ENCODE measurements at places on chromosomes 7 and 10.

GRCh38 chr10:88115407-88115806 is 252.0 kb downstream of the PTEN start:
- DNase-seq: no peak
- H3K27ac ChIP-seq: no peak overlapping the region
- no peak overlapping the region for H3K4me3 ChIP-seq

- no peak overlapping the region for H3K4me3 ChIP-seq
- no peak overlapping the region for H3K27ac ChIP-seq
- no peaks in the 10 kb centered on the region for H3K4me1 ChIP-seq
- DNase-seq: no peak
These were observed 191.3 kb upstream of the ZNF32 start for GRCh38 chr10:43839973-43840372.

DNA sequence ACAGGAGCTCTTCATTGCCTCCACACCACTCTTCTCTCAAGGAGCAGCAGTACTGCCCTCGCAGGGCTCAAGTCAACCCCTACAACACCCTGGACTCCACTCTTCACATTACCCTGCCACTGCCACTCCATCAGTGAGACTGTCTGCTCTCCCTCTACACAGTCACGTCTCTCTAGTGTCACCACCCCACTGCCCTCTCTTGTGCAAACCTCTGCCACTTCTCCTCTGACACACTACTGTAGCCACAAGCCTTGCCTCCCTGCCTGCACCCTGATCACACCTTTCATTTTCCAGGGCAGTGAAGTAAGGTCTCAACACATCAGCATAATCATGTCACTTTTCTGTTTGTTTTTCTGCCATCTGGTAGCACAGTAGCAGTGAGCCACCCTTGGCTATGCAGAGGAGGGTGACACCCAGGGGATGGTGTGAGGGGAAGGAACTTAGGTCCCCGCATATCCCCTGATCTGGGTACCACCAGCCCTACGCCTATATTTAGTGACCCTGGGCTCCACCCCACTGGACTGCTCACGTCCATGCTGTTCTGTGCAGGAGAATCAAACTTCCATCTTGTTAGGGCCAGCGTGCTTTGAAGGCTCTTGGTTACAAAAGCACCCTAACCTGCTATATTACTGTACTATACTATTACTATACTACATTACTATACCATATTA is 1.6 kb downstream of the C10orf143 start:
- H3K27me3 ChIP-seq: peaks cover 15% of the 10 kb centered on the region
- no peaks in the 10 kb centered on the region for H3K36me3 ChIP-seq
- no peak overlapping the region for H3K4me3 ChIP-seq
- H3K4me1 ChIP-seq: peaks cover 7% of the 10 kb centered on the region

DNA sequence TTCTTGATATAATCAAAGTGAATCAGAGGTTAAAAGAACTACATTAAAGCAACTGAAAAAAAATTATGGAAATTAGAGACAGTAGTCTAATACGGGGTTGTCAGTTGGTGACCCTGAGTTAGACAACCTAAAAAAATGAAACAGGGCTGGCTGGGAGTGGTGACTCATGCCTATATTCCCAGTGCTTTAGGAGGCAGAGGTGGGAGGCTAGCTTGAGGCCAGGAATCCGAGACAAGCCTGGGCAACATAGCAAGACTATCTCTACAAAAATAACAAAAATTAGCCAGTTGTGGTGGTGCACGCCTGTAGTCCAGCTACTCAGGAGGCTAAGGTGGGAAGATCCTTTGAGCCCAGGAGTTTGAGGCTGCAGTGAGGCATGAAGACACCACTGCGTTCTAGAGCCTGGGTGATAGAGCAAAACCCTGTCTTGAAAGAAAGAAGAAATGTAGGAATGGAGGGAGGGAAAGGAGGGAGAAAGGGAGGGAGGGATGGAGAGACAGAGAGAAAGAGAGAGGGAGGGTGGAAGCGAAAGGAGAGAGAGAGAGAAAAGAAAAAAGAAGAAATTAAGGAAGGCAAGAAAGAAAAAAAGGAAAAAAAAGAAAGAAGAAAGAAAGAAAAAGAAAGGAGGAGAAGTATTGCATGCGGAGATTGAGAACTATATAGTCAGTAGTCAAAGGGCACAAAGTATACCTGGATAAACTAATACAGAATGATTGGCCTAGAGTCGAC is 166.1 kb downstream of the TPST1 start:
- no peak overlapping the region for H3K27ac ChIP-seq
- DNase-seq: no peak
- H3K4me1 ChIP-seq: peaks cover 3% of the 10 kb centered on the region
- H3K4me3 ChIP-seq: no peak overlapping the region

DNA sequence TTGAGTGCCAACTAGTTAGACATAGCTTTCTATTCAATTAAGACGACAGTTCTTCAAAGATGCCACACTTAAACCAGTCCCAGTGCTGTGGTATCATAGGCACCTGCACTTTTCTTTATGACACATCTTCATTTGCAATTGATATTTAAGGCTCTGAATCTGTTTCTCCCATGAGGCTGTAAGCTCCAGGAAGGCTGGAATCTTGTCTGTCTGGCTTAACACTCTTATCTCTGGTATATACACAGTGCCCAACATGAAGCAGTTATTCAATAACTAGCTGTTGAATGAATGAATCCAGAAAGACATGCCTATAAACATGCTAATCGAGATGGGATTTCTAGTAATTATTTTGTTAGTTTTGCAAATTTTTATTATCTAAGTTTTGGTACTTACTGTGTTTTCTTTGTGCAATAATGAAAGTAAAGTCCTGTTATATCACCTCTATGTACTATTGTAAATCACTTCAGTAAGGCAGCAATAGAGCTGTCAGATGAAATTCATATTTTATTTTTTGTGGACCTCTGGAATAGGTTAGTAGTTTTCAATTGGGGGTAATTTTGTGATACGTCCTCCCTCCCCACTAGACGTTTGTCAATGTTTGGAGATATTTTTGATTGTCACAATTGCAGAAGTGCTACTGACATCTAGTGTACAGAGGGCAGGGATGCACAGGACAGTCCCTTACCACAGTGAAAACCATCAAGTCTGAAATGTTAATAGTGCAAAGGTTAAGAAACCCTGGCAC is 51.3 kb upstream of the STEAP4 start:
- H3K27ac ChIP-seq: no peak overlapping the region
- peaks cover 10% of the 10 kb centered on the region for H3K4me1 ChIP-seq
- no peaks in the 10 kb centered on the region for H3K27me3 ChIP-seq

- peak overlapping the region; percentile 49 for H3K27ac ChIP-seq
- H3K36me3 ChIP-seq: no peaks in the 10 kb centered on the region
- peaks cover 26% of the 10 kb centered on the region for H3K27me3 ChIP-seq
- DNase-seq: no peak
- no peak overlapping the region for H3K4me3 ChIP-seq
These were observed 517.1 kb downstream of the RPS24 start for GRCh38 chr10:78550716-78551115.

- no peak for DNase-seq
- no peaks in the 10 kb centered on the region for H3K27me3 ChIP-seq
- peaks cover 15% of the 10 kb centered on the region for H3K4me1 ChIP-seq
- H3K4me3 ChIP-seq: no peak overlapping the region
- no peak overlapping the region for H3K27ac ChIP-seq
- H3K36me3 ChIP-seq: peaks cover 13% of the 10 kb centered on the region
These were observed 41.4 kb downstream of the BRAF start for GRCh38 chr7:140883378-140883777.

- H3K4me3 ChIP-seq: no peak overlapping the region
- H3K27ac ChIP-seq: no peak overlapping the region
- peaks cover 8% of the 10 kb centered on the region for H3K27me3 ChIP-seq
- no peaks in the 10 kb centered on the region for H3K36me3 ChIP-seq
- DNase-seq: no peak
These were observed 73.0 kb upstream of the PFKP start for GRCh38 chr10:2994221-2994961.

GRCh38 chr7:69172357-69173077 is 425.8 kb upstream of the AUTS2 start:
- H3K27me3 ChIP-seq: peaks cover 4% of the 10 kb centered on the region

DNA sequence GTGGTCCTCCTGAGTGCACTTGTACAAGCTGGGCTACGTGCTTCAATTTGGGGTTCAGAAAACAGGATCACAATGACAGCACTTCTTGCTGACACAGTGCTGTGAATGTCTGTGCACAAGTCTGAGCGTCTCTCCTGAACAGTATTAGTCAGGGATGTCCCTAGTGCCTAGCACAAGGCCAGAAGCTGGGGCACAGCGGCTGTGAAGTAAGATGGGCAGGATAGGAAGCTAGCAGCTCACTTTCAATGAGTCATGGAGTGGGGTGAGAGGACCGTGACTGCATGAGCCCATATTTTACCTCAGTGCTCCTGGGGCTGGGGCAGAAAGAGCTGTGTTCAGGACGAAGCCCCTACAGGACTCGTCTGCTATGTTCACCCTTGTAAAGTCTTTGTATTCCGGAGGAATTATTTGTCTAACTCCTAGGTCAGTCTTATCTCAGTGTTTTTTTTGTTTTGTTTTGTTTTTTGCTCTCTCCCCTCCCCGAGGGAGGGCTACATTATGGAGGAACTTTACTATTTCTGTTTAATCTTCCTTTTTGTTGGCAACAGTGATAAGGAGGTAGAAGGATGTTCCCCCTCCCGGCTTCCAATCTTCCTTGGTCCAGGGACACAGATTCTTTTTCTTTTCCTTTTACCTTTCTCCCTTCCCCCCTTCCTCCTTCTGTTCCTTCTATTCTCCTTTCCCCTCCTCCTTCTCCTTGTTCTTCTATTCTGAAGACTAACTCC is 2.8 kb upstream of the LRMDA start:
- DNase-seq: no peak
- H3K4me1 ChIP-seq: peaks cover 27% of the 10 kb centered on the region
- peak overlapping the region; percentile 77 for H3K27ac ChIP-seq
- H3K4me3 ChIP-seq: no peak overlapping the region

GRCh38 chr10:80964955-80965614 is 427.4 kb downstream of the SH2D4B start:
- no peaks in the 10 kb centered on the region for H3K4me1 ChIP-seq
- no peak overlapping the region for H3K27ac ChIP-seq
- DNase-seq: no peak
- H3K27me3 ChIP-seq: no peaks in the 10 kb centered on the region
- H3K4me3 ChIP-seq: no peak overlapping the region
- H3K36me3 ChIP-seq: no peaks in the 10 kb centered on the region

DNA sequence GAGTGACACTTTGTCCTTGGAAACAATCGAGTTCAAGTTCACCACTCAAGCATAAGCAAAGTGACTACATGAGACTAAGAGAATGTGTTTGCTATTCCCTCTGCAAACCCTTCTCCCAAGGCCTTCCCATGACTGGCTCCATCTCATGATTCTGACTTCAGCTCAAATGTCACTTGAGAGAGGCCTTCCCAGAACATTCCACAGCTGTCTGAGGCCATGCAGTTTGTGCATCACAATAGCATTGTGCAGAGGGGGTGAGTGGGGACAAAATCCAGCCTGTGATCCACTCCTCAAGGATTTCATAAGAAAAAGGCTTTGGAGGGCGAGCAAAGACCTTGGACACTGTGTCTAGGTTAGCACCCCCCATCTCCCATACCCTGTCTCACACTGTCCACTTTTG is 6.9 kb upstream of the LRMDA start:
- no peaks in the 10 kb centered on the region for H3K36me3 ChIP-seq
- no peak overlapping the region for H3K4me3 ChIP-seq
- peaks cover 14% of the 10 kb centered on the region for H3K27me3 ChIP-seq

DNA sequence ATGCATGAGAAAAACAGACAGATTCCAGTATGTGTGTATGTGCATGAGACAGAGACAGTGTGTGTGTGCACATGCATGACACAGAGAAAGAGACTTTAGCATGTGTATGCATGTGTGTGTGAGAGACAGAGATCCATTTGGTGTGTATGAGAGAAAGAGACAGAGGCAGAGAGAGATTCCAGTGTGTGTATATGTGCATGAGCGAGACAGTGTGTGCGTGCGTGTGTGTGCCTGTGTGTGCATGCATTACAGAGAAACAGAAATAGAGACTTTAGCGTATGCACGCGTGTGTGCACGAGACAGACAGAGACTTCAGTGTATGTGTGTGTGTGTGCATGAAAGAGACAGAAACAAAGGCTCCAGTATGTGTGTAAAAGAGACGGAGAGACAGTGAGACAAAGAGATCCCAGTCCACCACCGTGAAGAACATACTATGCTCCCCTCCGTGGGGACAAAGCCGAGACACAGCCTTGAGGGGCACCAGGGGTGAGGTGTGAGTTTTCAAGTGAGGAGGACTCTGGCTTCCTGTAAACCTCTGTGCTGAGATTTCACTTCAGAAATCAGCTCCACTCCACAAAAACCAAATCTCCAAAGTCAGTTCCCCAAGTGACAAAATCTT is 188.9 kb downstream of the GRID1 start:
- no peak for DNase-seq
- H3K4me3 ChIP-seq: no peak overlapping the region
- no peaks in the 10 kb centered on the region for H3K4me1 ChIP-seq
- H3K27ac ChIP-seq: no peak overlapping the region
- no peaks in the 10 kb centered on the region for H3K36me3 ChIP-seq
- peaks cover 5% of the 10 kb centered on the region for H3K27me3 ChIP-seq

GRCh38 chr7:106767078-106767477 is 98.0 kb upstream of the PIK3CG start:
- no peaks in the 10 kb centered on the region for H3K36me3 ChIP-seq
- H3K4me1 ChIP-seq: no peaks in the 10 kb centered on the region
- no peak for DNase-seq

GRCh38 chr10:128981881-128982615 is 485.0 kb upstream of the MGMT start:
- no peaks in the 10 kb centered on the region for H3K4me1 ChIP-seq
- no peaks in the 10 kb centered on the region for H3K36me3 ChIP-seq
- no peak overlapping the region for H3K4me3 ChIP-seq
- H3K27me3 ChIP-seq: peaks cover 24% of the 10 kb centered on the region
- no peak overlapping the region for H3K27ac ChIP-seq

DNA sequence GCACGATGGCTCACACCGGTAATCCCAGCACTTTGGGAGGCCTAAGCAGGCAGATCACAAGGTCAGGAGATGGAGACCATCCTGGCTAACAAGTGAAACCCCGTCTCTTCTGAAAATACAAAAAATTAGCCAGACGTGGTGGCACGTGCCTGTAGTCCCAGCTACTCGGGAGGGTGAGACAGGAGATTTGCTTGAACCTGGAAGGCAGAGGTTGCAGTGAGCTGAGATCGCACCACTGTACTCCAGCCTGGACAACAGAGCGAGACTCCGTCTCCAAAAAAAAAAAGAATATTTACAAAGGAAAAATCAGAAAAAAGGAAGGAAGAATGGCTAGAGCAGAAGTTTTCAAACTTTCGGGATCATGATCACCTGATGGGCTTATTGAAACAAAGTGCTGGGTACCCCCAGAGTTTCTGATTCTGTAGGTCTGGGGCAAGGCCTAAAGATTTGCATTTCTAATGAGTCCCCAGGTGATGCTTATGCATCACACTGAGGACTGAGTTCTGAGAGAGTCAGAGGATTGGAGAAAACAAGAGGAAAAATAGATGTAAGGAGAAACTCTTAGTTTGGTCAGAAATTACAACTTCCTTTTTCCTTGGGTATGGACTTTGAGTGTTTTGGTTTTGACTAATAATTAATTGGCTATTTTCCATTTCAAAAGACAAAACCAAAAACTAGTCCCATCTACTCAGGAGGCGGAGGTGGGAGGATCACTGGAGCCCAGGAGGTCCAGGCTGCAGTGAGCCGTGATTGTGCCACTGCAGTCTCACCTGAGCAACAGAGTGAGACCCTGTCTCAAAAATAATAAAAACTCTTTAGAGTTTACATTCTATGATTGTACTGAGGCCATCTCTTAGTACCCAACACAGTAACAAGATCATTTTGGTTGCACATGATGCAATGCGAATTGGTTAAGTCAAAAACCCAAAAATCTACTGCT is 14.4 kb downstream of the MARCHF5 start:
- H3K27ac ChIP-seq: peak overlapping the region; percentile 62
- H3K4me3 ChIP-seq: no peak overlapping the region
- DNase-seq: no peak
- peaks cover 12% of the 10 kb centered on the region for H3K4me1 ChIP-seq
